Osteocyte (in vitro differentiated cells): ENCODE measurements at places on chromosomes 12 and 14. TPM values are rescaled to one million over a fixed set of nuclear protein-coding genes. Genes with fewer than 3 reads are reported as not detected.
A peak's percentile ranks its signal among the peaks of the same experiment; 100 is the strongest.

LHX5 gene
- not detected in 2 replicates for total RNA-seq

DNA sequence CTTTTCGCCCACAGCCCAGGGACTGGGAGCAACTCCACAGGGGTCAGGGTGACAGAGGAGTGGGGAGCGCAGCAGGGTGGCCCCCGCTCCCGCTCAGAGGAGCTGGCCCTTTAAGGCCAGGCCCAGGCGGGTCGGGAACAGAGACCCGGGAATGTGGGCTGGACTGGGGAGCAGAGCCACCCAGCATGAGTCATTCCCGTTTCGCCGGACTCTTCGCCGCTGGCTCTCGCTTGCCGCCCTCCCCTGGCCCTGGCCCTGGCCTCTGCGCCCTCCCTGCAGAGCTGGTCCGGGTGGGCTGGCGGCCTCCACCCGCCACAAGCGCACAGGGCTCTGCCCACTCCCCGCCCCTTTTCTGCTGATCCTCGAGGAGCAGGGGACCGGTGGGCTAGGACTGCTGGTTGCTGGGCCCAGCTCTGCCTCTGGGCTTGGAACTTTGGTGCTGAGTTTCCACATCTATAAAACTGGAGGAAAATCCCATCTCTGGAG is 92.8 kb downstream of the NINJ2 start:
- no peak for DNase-seq

GRCh38 chr12:124771462-124772288 is 92.0 kb downstream of the SCARB1 start:
- peak; percentile 94 for DNase-seq

GRCh38 chr12:24991209-24992049 is 42.5 kb upstream of the BCAT1 start:
- DNase-seq = no peak

DNA sequence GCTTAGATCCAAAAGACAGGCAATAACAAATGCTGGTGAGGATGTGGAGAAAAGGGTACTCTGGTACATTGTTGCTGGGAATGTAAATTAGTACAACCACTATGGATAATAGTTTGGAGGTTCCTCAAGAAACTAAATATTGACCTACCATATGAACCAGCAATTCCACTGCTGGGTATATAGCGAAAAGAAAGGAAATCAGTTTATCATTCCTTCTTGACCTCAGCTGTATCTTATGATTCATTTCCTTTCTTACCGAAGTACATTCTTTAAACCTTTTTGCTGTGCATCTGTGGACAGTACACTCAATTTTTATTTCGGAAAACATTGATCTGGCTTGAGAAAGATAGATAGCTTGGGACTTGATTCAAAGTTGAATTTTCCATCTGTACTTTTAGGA is 183.2 kb upstream of the LRFN5 start:
- DNase-seq = no peak
